ENCODE measurements at places on chromosomes 13 and 19.
A peak's percentile ranks its signal among the peaks of the same experiment; 100 is the strongest.

DNA sequence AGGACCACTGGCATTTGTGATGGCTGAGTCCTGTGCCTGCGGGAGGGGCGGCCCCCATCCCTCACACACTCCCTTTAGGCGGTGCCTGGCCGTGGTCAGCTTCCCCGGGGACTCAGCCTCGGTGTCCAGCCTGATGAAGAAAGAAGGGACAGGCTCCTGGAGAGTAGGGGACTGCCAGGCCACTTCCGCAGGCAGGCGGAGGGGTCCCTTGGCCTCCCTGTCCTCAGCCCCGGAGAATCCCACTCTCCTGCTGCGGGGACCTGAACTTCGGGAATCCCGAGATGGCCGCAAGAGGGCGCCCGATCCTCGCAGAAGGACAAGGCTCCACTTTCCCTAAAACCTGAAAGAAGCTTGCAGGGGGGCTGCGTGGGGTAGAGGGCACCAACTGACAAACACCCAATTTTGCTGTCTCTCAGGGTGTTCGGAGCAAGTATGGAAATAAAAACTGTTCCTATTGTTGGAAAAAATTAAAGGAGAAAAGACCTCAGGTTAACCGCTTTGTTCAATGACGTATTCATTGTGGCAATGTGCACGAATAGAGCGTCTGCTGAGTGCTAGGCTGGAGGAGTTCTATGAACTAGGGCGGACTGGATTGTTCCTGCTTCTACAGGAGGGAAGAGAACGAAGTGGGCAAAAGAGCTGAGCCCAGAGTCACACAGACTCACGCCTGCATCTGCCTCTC lies 297.3 kb downstream of the ZNF536 start:
- DNase-seq = peak; percentile 59

GRCh38 chr13:51311957-51312520 lies 27.5 kb upstream of the SERPINE3 start:
- DNase-seq = no peak

- no peak for DNase-seq
Measured at GRCh38 chr13:32840113-32840512, 176.1 kb upstream of the KL start.

GRCh38 chr19:46412650-46413261 lies 608 bp downstream of the CCDC8 start:
- DNase-seq = no peak

- DNase-seq = no peak
Measured at GRCh38 chr19:57648331-57649003, 15.5 kb downstream of the ZNF211 start.

DNA sequence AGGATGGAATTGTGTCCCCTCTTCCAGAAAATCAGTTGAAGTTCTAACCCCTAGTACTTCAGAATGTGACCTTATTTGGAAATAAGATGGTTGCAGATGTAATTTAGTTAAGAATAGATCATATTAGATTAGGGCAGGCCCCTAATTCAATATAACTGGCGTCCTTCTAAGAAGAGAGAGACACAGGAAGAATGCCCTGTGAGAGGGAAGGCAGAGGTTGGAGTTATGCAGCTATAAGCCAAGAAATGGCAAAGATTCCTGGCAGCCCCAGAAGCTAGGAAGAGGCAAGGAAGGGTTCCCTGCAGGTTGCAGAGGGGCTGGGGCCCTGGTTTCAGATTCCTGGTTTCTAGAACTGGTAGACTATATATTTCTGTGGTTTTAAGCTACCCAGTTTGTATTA lies 30.0 kb downstream of the HS6ST3 start:
- DNase-seq = no peak

- DNase-seq = no peak
Measured at GRCh38 chr19:7520131-7521051, 2.0 kb upstream of the MCOLN1 start.

Measured in trophoblast cell (in vitro differentiated cells and primary cell).